ENCODE measurements at places on chromosomes 16 and 17. TPM values are rescaled to one million over a fixed set of nuclear protein-coding genes. Genes with fewer than 3 reads are reported as not detected.

Gene KCNG4
- total RNA-seq, result not detected

Gene MYOCD
- 9.8 TPM for total RNA-seq

Gene LRRC36
- total RNA-seq, result 0.14 TPM

Gene TBC1D28
- total RNA-seq, result not detected

Gene DYNC1LI2
- total RNA-seq, result 104 TPM

Gene RAMP2
- 0.14 TPM for total RNA-seq

Gene STX1B
- 0.71 TPM for total RNA-seq

Gene SPN
- total RNA-seq, result under 0.01 TPM

Gene C16orf54
- not detected for total RNA-seq

Gene TP53TG3F
- total RNA-seq, result not detected

Gene LAT
- 1.8 TPM for total RNA-seq

Gene NOTUM
- total RNA-seq, result 0.09 TPM

Gene SLC16A6
- 1.00 TPM for total RNA-seq

Gene NPB
- total RNA-seq, result 0.28 TPM

Gene C17orf50
- not detected for total RNA-seq

Gene HES7
- total RNA-seq, result not detected

Gene MRPS23
- 20.2 TPM for total RNA-seq

Data from smooth muscle cell of bladder (primary cell).